Kidney epithelial cell (primary cell): ENCODE measurements at places on chromosomes 4 and X.

DNA sequence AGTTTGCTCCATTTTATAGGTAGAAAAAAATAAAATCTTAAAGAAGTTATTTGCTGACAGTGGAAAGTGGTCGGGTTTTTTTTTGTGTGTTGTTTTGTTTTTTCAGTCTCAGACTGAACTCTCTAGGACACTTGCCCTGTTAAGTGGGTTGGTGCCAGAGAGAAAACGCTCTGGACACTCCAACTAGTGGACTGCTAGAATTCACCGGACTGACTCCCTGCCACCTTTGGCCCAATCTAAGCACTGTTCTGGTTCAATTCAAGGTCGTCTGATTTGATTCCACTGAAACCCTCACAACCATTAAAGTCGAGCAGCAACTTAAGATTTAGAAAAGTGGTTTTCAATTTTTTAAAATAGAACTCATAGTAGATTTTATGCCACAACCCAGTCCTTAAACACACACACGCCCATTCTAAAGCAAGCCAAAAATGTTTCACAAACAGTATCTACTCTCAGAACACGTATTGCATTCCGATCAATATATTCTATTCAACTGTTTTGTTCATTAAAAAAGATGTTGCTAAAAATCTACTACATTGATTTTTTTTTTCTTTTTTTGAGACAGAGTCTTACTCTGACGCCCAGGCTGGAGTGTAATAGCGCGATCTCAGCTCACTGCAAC lies 27.3 kb downstream of the RWDD4 start:
- DNase-seq, result no peak

GRCh38 chr4:75666299-75666698 lies 6.9 kb downstream of the G3BP2 start:
- DNase-seq, result no peak

DNA sequence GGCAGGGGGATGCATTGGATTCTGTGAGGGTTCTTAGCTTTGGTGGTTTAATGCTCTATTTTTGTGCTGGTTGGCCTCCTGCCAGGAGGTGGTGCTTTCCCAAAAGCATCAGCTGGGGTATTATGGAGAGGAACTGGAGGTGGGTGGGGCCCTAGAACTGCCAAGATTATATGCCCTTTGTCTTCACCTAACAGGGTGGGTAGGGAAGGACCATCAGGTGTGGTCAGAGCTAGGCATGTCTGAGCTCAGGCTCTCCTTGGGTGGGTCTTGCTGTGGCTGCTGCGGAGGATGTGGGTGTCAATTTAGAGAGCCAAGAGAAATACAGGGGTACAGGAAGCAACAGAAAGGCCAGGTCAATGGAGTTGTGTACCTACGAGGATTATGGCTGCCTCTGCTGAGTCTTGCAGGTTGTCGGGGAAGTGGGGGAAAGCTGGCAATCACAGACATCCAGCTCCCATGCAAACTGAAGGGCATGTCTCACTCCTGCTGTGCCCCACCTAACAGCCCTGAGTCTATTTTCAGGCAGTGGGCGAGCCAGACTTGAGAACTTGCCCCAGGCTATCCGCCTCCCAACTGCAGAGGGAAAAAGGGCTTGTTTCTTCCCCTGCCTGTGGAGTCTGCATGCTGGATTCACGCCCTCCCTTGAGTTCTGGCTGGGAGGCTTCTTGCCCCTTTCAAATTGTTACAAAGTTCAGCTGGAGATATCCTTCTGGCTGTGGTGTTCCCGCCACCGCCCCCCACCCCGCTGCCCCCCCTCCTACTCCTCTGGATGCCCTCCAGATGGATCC lies 212.0 kb downstream of the COMMD8 start:
- DNase-seq, result no peak

DNA sequence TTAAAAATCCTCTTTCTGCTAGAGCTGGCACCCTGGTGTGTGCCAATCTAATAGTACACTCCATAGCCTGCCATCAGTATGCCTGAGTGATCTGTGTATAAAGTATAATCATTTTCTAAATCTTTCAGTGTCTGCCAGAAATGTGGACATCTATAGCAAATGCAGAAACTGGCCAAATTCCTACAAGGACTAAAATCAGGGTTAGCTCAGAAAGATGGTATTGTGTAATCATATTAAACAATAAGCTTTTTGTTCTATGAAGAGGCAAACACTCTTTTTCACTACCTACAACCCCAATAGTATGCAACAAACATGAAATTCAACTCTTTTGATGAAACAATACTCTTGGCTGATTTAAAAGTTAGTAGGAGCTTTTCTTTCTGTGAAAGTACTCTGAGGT lies 7.7 kb upstream of the TXLNG start:
- no peak for DNase-seq

GRCh38 chrX:10457092-10457491 lies 163.3 kb downstream of the MID1 start:
- DNase-seq, result no peak

GRCh38 chr4:25146076-25146475 lies 14.2 kb downstream of the SEPSECS start:
- DNase-seq, result no peak

DNA sequence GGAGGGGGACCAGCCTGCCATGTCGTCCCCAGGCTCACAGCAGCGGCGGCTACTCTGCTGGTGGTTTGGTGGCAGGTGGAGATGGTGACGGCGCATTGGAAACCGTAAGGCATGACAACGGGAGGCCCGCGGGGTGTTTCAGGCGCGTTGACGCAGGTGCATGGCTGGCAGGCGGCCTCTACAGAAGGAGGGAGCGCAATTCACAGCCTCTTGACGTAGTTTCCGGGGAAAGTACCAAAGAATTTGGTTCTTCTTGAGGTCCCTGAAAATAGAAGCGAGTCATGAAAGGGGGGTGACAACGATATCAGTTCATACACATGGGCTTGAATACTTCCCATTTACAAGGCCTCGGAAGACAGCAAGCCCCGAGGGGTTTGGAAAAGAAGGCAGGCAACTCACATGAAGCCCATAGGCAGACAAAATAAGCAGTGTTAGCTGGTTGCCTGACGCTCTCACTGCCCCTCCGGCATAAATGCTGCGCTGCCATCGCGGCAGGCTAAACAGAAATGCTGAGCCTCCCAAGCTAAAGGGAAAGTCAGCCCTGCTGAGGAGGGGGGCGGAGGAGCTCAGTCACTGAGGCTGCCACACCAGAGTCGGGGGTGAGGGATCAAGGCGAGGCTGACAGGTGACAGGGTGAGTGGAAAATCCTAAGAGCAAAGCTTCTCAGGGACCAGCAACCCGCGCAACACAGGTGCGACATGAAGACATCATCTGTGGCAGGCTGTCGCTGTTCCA lies 52.3 kb upstream of the PDLIM3 start:
- DNase-seq, result no peak

GRCh38 chr4:40874331-40874730 lies 124.6 kb downstream of the NSUN7 start:
- DNase-seq, result no peak

DNA sequence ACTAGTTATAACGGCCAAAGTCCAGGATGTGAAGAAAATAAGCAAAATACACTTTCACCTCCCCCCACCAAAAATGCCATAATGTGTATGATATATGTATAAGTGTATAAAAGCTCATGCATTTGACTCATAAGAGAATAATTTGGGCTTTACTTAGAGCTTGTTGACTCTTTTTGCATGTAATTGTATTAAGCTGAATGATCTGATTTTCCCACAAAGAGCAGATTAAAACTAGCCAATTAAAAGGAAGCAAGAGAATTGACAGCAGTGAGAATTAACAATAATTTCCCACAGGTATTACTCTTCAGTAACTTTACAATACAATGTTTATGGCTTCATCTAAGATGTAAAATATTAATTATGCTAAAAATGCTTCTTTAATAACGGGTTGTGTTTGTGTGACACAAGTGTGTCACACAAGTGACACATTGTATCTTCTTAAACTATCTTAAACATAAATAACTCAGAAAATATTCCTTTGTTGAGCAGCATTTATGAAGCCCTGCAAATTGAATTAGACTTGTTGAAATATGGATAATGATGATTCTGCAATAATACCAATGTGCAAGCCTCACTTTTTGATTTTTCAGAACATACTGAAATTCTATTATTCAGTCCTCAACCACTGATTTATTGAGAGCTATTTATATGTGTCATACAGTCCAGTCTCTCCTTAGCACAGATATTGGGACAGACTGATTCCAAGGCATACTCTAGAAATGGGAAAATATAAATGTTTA lies 134.5 kb downstream of the SLIT2 start:
- DNase-seq, result no peak

DNA sequence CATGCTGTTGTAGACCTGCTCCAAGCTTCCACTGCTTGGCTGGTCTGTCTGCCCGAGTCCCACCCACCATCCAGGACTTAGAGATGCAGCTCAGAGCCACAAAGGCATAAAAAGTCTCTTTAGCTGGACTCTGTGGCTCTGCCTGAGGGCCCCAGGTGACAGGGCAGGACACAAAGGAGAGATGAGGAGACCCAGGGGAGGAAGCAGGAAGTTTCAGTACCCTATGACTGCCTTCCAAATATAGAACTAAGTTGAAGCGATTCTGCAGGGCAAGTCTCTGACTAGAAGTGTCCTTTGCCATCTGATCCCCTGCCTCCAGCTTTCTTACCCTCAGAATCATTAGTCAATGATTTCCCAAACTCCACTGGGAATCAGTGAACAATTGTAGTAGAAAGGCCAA lies 11.2 kb upstream of the CXCR3 start:
- no peak for DNase-seq

DNA sequence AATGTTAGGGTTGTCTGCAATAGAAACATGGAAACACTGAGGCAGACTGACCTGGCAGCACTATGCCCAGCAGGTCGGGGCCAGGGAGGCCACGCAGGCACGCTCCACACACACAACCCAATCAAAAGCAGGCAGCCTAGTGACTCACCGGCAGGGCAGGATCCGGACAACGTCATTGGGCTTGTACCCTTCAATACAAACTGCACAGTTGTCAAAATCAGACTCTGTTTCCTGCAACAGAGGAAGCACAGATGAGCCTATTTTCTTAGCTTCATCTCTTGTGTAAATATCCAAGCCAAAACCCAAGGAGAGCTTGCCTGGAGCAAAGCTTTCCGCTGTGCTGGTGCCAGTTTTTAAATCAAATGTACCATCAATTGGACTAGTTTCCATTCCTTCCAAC lies 185.8 kb downstream of the RNF150 start:
- no peak for DNase-seq

GRCh38 chrX:118205421-118206395 lies 89.1 kb upstream of the KLHL13 start:
- no peak for DNase-seq

DNA sequence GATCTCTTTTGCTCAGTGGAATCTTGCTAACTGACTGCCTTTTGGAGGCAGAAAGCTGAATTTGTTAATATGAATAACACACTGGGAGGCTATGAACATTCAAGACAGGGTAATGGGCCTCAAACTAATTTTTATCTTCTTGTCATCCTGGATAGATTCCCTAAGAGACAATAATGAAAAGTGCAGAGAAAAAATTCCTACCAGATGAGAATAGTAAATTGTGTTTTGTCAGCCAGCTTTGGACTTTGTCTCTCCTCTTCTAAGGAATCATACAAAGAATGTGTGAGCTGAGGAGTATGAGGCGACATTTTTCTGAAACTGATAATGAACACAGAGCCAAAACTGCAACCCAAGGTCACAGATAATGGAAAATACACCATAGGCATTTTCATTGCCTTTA lies 649.3 kb downstream of the IQCM start:
- DNase-seq, result no peak

DNA sequence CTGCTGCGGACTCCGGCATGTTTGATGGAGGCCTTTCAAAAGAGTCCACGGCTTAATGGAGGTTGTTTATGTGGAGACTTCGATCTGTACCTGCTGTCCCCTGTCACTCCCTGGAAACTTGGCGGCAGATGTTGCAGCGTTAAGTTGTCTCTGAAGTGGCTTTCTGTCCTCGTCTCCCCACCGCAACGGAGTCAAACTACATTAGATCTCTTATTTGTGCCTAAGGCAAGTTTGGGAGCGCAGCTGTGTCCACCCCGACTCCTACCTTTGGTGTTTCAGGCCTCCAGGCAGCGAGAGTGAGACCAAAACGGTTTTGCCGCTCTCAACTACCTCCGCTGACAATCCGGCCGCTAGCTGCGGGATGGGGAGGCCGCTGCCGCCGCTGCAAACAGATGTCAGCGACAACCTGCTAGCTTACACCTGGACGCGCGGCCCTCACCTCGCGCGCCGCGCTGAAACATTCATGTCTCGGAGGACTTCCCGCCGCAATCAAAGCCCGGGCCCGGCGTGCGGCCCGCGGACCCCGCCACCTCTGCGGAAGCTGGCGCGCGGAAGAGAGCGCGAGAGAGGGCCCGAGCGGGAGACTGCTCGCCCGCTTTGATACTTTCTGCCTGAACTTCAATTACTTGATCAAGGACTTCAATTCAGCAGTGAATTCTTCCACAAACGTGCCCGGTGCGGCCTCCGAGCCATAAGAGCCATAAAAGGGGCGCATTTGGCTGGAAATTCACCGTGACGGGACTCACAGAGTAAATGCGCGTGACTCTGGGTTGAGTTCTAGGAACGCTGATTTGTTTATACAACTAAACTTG lies 108.4 kb downstream of the ANTXR2 start:
- no peak for DNase-seq

DNA sequence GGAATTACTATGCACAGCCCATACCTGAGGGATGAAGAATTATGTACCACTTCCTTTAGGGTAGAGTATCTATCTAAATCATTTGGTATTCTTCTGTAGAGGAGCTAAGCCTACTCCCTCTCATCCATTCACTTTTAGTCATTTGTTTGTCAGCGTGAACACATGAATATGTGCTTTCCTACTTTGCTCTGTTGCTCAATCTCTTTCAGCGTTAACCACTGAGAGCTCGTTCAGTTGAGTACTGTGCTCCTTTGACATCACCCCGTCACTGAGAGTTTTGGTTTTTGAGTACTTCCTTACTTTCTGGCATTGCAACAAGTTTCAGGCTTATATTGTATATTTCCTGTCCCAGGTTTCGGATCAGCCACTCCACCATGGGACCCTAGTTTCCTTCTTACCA lies 700.6 kb downstream of the NLGN4X start:
- no peak for DNase-seq

DNA sequence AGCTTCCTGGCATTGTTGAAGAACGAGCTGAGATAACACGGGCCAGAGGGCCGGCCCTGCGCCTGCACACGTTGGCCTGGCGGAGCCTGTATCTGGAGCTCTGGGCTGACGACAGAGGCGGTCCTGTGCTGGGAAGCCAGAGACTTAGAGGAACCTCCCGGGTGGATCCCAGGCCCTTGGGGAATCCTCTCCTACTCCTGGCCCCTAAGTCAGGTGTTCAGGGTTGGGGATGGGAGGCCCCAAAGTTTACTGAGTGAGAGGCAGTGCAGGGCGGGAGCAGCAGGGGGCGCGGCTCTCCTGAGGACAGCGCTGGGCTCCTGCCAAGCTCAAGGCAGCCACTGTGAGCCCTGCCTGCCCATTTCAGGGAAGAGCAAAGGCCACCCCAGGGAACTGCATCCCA lies 2.5 kb upstream of the HTRA3 start:
- no peak for DNase-seq

DNA sequence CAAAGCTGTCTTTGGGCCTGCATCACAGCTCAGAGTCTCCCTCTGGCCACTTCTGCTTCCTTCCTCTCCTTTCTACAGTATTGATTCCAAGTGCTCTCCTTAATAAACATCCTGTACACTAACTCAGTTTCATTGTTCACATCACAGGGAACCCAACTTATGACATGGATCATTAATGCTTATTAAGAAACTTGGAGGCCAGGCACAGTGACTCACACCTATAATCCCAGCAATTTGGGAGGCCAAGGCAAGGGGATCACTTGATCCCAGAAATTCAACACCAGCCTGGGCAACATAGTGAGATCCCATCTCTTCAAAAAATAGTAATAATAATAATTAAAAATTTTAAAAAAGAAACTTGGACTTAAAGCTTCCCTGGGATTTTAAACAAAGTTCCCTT lies 89.2 kb upstream of the EFHC2 start:
- DNase-seq, result no peak
